ENCODE measurements at places on chromosomes 11 and 22.

GRCh38 chr11:68550485-68550817 is 89.9 kb downstream of the PPP6R3 start:
- no peak for DNase-seq

DNA sequence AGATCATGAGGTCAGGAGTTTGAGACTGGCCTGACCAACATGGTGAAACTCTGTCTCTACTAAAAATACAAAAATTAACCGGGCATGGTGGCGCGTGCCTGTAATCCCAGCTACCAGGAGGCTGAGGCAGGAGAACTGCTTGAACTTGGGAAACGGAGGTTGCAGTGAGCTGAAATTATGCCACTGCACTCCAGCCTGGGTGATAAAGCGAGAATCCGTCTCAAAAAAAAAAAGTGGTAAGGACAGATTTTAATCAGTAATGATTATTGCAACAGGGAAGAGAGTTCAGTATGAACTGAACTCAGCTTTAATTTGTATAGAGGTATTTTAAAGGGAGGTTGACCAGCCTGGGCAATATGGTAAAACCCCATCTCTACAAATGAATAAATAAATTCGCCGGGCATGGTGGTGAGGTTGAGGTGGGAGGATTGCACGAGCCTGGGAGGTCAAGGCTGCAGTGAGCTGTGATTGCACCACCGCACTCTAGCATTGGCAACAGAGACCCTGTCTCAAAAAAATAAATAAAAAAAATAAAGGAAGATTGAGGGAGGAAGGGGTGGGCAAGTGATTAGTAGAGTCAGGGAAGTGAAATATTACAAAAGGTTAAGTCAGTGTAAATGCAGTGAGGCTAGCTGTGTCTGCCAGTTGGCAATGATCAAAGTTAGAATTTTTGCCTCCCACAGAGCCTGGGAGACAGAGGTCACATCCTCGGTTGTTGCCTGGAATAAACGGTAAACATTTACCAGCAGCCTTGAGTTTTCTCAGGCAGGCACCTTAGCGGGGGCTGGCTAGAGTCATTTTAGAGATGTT is 2.6 kb upstream of the MCM5 start:
- no peak for DNase-seq

DNA sequence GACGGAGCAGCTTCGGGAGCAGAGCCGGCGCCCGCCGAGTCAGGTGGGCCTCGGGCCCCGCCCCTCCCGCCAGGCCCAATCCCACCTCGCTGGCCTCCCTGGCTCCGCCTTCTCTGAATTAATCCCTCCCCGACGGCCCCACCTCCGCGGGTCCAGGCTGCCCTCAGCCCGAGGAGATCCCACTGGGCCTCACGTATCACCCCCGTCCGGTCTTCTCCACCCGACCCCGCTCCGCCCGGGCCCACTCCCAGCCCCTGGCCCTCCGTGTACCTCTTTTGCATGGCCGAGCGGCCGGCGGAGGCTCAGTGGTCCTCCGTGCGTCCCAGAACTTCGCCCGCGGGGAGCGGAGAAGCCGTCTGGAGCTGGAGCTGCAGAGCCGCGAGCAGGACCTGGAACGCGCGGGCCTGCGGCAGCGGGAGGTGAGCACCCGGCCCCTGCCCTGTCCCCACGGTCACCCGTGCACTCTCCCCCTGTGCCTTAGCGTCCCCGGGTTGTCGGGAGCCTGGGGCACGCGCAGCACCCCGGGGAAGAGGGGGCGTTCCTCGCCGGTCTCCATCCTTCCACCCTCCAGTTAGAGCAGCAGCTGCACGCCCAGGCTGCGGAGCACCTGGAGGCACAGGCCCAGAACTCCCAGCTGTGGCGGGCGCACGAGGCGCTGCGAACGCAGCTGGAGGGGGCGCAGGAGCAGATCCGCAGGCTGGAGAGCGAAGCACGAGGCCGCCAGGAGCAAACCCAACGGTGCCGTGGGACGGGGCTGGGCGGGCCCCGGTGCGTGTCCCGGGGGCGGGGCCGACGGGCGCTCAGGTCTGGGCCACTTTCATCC is 2.2 kb upstream of the CD151 start:
- DNase-seq, result peak; percentile 64

GRCh38 chr11:36135076-36135475 is 154.1 kb downstream of the COMMD9 start:
- DNase-seq, result no peak

DNA sequence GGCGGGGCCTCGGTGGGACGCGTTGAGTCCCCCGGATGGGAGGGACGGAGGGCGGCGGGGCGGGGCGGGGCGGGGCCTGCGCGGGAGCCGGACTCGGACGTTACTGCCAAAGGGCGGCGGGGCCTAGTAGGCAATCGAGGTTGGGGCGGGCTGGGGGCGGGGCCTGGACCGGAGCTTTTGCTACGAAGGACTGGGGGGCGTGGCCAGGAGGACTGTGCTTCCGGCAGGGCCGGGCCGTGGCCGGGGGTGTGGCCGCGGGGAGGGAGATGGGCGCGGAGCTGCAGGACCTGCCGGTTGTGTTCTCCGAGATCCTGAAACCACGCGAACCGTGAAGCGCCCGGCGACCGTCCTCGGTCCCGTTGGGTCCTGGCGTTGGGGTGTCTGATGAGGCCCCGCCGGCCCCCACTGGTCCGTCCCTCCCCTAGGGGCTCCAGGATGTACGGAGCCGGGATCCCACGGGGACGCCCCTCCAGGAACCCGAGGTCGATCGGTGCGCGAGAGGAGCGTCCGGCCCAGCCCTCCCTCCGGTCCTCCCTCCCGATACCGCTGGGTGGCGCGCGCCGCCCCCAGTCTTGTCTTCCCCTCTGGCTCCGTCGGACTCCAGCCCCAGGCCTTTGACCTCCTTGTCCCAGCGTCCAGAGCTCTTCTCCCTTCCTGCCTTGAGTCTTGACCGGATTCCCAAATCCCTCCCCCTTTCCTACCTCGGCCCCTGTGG is 648 bp upstream of the NUDT8 start:
- DNase-seq, result peak; percentile 91

Measured in effector memory CD8-positive, alpha-beta T cell (primary cell).